ENCODE measurements at places on chromosomes 7 and 10.

- no peak for DNase-seq
These were observed 125.0 kb downstream of the FAM53B start for GRCh38 chr10:124619195-124619594.

DNA sequence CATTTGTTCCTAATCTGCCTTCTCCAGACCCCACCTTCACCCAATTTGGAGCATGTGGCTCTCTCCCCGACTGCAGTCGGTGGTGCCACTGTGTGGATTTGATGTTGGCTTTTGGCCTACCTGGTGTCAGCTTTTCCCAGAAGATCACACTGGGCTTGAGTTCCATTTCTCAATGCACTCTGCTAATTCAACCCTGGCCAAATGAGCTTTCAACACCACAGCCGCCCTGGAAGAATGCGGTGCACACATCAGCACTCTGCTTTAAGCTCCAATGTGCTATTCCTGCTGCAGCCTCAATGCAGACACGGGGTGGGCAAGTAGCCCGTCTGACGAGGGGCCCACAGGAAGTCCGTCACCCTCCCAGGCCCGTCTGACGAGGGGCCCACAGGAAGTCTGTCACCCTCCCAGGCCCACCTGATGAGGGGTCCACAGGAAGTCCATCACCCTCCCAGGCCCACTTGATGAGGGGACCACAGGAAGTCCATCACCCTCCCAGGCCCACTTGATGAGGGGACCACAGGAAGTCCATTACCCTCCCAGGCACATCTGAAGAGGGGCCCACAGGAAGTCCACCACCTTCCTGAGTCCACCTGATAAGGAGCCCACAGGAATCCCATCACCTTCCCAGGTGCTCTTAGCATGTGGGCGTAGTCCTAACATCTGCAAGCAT lies 64.4 kb downstream of the ASB13 start:
- no peak for DNase-seq

DNA sequence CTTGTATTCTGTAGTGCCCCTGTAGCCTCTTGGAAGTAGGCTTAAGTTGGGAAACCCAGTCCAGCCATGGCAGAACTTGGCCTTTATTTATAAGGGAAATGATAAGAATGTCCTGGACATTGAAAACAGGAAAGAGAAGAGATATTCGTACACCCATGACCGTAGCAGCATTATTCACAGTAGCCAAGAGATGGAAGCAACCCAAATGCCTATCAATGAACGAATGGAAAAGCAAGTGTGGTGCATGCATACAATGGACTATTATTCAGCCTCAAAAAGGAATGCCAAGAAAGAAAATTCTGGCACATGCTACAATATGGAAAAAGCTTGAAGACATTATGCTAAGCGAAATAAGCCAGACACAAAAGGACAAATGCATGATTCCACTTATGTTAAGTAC lies 315.3 kb downstream of the CXCL12 start:
- DNase-seq = no peak

DNA sequence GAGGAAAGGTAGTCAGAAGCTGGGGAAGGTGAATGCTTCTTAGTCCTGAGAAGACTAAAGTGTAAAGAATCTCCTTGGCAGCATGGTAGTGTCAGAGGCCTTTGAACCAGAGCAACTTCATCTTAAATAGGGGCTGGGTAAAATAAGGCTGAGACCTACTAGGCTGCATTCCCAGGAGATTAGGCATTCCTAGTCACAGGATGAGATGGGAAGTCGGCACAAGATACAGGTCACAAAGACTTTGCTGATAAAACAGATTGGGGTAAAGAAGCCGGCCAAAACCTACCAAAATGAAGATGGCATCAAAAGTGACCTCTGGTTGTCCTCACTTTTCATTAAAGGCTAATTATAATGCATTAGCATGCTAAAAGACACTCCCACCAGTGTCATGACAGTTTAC lies 351.6 kb downstream of the LRRTM3 start:
- no peak for DNase-seq

DNA sequence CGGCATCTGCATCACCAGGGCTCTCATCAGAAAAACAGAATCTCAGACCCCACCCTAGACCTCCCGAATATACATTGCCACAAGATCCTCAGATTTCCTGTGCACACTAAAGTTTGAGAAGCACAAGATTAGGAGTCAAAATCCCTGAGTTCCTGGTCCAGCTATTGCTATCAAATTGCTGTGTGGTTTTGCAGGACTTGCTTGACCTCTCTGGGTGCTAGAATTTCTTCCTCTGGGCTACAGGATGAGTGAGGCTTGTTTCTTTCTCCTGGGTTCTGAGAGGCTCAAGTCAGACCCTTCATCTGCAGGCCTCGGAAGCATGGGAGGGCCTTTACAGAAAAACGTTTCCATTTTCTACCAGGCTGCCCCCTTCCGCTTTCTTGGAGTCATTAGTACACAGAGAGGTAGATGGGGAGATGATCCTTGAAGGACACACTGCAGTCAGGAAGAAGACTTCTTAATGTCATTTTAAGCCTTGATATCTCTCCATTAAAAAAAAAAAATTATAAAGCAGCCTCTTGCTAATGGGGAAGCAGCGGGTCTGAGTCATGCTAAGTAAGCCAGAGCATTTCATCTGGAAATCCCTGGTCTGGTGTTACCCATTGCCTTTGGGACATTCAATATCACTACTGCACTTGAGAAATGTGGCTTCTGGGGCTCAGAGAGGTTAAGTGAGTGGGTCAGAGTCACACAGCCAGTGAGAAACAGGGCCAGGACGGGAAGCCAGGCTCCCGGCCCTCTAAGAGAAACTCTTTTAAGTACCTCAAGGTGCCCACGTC lies 173.5 kb downstream of the KCNMA1 start:
- no peak for DNase-seq

All from stimulated activated CD4-positive, alpha-beta T cell treated with anti-CD3 and anti-CD28 coated beads, Interleukin-4, amount 100 ng/mL, for 4 hours (primary cell).